ENCODE measurements at places on chromosomes 6 and 20. TPM values are rescaled to one million over a fixed set of nuclear protein-coding genes. Genes with fewer than 3 reads are reported as not detected.

DNA sequence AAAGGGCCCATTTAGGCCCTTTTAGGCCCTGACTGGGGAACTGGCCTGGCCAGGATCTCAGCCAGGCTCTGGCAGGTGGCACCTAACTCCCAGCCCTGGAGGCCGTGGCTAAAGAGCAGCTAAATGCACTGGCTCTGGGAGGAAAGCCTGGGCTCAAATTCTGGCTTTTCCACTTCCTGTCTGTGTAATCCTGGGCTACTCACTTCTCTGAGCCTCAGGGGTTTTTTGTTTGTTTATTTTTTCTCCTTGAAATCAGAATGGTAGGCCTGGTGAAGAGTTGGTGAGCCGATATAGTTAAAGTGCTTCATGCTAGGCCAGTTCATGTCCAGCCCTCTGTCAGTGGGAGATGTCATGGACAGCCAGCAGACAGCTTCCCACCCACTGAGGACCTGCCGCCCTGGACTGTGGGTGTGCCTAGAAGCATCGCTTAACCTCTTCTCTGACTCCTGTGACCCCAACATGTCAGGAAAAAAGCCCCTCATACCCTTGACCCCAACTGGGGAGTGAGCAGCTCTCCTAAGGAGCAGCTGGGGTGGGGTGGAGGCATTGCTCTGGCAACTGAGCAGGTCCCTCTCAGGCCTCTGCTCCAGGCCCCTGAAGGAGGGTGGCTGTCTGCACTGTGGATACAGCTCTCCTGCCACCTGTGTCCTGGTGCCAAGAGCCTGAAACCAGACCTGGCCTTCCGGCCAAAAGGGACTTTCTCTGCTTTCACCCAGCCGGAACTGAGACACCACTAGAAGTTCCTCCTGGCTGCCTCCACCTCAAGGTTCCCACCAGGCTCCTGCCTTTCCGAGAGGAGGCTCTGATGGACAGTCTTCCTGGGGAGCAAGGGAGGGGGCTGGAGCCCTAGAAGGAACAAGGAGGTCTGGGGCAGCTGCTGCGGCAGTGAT lies 57.2 kb upstream of the MYL9 start:
- no peak for DNase-seq

GRCh38 chr20:35908007-35908406 lies 46.3 kb downstream of the SCAND1 start:
- no peak for DNase-seq

GRCh38 chr20:48538058-48538825 lies 289.6 kb downstream of the PREX1 start:
- peak; percentile 28 for DNase-seq

Gene TTLL9
- 3.2 TPM for polyA plus RNA-seq

Gene ZNF165
- 3.9 TPM for polyA plus RNA-seq

Gene MANEA
- 28.7 TPM for polyA plus RNA-seq

DNA sequence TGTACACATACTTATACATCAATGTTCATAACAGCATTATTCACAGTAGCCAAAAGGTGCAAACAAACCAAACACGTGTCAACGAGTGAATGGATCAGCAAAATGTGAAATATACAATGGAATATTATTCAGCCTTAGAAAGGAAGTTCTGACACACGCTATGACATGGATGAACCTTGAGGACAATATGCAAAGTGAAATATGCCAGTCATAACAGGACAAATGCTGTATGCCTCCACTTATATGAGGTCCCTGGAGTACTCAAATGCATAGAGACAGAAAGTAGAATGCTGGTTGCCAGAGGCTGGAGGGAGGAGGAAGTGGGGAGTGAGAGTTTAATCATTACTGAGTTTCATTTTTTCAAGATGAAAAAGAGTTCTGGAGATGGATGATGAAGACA lies 37.8 kb upstream of the IGF2R start:
- DNase-seq, result no peak

- no peak for DNase-seq
These were observed 159.1 kb downstream of the PLCB1 start for GRCh38 chr20:8291200-8291599.

Gene ZFAND3
- polyA plus RNA-seq, result 140 TPM

DNA sequence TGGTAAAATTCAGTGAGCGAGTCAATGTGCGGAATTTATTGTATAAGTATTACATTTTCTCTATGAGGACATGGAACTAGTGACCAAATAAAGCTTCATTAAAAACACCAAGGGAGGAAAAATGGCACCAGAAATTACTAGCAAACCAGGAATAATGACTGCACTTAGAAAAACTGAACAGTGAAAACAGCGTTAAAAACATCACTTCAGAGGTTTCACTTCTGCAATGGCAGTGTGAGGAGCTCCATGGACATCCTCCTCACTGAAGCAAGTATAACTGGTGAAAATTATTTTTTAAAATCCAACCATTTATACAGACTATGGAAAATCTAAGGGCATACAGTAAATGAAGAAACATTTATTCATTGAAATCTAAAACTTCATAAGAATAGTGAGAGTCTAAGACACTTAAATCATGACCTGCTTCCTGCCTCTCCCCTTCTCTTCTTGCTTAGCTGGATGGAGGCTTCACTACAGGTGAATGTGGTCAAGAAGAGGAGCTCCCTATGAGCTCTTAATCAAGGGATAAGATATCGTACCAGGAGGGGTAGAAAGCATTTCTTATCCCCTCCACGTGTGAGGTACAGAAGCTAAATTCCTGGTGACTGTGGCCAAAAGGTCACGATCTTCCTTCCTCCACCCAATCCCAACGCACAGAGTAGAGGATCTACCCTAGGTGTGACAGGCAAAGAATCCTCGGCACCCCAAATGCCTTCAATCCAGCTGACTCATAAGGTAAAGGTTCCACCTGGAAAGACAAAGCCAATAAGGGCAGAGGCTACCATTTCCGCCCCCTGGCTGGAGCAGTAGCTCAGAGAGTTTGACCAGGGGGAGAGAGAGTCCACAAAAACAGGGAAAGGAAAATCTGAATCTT lies 12.3 kb upstream of the ASF1A start:
- DNase-seq, result no peak

DNA sequence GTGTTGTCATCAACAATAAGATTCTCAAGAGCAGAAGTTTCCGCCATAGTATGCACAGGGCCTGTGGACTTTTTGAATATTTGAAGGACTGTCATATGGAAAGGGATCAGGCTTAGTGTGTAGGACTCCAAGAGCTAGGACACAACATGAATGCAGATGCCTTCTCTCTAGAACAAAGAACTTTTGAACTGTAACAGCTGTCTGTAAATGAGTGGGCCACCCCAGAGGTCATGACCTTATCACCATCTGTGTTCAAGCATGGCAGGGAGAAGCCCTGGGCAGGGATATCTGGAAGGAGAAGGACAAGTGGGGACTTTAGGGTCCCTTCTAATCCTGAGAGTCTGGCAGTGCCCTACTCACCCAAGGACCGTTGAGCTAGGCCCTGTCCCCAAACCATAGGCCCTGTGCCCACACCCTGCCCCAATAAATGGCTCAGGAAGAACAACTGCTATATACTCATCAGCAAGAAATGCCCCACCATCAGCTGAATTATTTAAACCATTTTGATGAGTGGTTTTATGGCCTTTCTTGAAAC lies 70.6 kb downstream of the MTHFD1L start:
- no peak for DNase-seq

- no peak for DNase-seq
These were observed 55.7 kb downstream of the AFG1L start for GRCh38 chr6:108350528-108350927.

Gene PLA2G7
- polyA plus RNA-seq, result 2.6 TPM

- DNase-seq, result no peak
These were observed 16.8 kb downstream of the POFUT1 start for GRCh38 chr20:32224463-32224862.

Gene HLA-DMB
- polyA plus RNA-seq, result 73.0 TPM

GRCh38 chr20:45365444-45365970 lies 2.6 kb downstream of the SYS1 start:
- DNase-seq, result no peak

Gene OOEP
- 0.38 TPM for polyA plus RNA-seq

Gene ADAM33
- polyA plus RNA-seq, result 10.5 TPM

- no peak for DNase-seq
These were observed 719.5 kb upstream of the GJE1 start for GRCh38 chr6:141413196-141413595.

Gene RBM24
- polyA plus RNA-seq, result 0.96 TPM

DNA sequence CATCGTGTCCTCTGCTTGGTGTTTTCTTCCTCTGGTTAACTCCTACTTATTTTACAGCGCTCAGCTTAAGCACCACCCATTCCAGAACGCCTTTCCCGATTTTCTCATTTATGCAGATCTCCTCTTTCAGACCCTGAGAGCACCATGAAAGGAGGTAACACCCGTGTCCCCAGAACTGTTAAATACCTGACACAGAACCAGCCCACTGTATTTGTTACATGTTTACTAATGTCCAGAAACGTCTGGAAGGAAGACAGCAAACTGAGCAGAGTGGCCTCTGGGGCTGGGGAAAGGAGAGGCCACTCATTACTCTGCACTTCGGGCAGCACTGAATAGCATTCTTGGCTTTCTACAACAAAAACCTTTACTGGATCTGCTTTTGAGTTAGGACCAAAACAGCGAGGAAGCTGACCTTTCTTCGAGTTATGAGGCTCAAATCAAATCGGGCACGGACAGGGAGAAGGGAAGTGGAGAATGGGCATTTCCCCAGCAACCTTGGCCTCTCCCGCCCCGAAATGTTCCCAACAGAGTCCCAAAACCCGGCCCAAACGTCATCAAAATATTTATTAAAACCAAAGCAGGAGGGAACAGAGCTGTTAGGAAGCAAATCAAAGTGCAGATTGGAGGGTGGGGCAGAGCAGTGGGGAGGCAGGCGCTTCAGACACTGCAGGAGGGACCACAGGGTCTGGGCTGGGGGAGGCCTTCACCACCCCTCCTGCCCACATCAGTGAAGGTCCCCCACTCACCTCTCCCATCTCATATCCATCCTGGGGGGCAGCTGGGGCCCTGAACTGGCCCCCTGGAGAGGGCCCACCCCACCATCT lies 1.1 kb upstream of the NECAB3 start:
- DNase-seq, result no peak

- no peak for DNase-seq
These were observed 68.3 kb upstream of the TMEM244 start for GRCh38 chr6:129929433-129929832.

Gene MDC1
- polyA plus RNA-seq, result 40.6 TPM

- DNase-seq, result no peak
These were observed 377.3 kb upstream of the JAG1 start for GRCh38 chr20:11051136-11051535.

DNA sequence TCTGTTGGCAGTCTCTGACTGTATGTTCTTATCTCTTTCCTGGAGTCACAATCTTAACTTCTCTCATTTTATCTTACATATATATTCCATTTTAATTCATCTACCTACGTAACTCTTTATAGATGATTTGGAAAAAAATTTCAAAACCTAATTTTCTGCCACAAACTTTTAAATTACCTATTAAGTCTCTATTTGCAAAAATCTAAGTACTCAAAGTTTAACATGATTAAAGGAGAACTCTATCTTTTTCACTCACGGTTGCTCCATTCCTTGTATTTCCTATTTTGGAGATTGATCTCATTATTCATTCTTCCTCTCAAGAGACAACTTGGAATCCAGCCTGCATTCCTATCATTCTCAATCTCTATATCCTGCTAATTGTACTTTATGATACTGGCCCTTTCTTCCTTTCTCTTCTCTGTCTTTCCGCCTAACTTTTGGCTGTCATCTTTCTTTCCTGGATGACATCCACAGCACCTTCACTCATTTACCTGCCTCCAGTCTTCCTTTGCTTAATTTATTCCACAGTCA lies 1071.1 kb upstream of the CITED2 start:
- no peak for DNase-seq

- no peak for DNase-seq
These were observed 44.9 kb downstream of the TNFRSF21 start for GRCh38 chr6:47264775-47265184.

DNA sequence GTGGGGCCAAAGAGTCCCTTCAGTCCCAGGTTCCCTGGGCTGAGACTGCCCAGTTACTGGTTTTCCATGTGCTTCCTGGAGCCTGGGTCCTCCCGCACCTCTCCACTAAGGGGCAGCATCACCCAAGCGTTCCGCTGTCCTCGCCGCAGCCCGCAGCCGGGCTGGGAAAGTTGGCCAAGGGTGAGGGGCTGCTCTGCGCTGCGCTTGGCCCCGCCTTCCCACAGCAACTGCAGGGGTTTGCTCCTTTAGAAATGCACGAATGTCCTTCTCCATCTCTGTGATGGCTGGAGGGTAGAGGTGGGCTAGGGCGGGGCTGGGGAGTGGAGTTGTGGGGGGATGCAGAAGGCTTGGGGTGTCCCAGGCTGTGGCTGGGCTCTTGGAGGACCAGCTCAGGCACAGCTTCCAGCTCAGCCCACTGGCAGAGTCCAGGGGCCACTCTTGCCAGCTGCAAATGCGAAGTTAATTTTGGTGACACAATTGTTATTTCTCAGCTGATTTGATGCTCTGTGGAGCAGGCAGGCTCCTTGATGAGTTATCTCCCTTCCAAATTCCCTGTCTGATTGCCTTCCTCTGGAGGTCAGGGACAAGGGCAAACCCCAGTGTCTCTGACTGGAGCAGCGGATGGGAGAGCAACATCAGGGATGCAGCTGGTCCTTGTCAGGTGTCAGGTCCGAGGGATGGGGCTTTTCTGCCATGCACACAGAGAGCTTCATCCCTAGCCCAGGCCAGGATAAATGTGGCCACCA lies 63.2 kb downstream of the NOL4L start:
- no peak for DNase-seq

DNA sequence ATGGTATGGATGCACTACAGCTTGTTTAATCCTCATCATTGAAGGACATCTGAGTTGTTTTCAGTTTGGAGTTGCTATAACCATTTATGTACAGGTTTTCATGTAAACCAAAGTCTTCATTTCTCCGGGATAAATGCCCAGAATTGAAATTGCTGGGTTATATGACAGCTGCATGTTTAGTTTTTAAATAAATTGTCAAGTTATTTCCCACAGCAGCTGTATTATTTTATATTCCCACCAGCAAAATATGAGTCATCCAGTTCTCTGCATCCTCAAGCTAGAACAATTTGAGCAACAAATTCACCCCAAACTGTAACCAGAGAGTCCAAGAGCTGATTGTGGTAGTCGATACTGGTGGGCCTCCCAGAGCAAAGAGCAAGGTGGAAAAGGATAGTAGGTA lies 161.0 kb upstream of the PRND start:
- no peak for DNase-seq

All from right renal pelvis (tissue), 4 donors.